ENCODE measurements at places on chromosomes 5 and 9.

DNA sequence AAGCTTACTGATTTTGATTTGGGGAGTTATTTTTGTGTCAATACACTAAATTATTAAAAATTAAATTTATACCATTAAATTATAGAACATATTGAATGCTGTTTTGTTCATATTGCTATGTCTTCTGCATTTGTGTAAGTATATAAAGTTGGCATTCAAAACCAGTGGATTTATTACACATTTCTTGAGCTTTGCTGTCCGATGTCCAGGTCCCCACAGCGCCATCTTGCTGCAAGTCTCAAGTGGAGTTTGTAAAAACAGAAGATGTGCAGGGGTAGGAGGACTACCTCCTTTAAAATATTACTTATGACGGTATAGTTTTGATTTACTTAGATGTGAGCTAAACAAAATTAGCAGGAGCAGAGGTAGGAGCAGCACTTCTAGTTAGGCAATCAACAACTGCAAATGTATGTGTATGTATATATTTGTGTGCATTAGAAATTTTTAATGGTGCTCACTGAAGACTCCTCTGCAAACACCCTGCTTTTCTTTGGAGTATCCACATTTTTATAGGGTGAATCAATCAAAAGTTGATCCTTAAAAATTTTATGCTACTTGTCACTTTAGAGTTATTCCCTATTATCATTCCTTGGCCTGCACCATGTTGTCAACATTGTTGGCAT, 37.4 kb downstream of the CPEB4 start:
- DNase-seq: no peak

DNA sequence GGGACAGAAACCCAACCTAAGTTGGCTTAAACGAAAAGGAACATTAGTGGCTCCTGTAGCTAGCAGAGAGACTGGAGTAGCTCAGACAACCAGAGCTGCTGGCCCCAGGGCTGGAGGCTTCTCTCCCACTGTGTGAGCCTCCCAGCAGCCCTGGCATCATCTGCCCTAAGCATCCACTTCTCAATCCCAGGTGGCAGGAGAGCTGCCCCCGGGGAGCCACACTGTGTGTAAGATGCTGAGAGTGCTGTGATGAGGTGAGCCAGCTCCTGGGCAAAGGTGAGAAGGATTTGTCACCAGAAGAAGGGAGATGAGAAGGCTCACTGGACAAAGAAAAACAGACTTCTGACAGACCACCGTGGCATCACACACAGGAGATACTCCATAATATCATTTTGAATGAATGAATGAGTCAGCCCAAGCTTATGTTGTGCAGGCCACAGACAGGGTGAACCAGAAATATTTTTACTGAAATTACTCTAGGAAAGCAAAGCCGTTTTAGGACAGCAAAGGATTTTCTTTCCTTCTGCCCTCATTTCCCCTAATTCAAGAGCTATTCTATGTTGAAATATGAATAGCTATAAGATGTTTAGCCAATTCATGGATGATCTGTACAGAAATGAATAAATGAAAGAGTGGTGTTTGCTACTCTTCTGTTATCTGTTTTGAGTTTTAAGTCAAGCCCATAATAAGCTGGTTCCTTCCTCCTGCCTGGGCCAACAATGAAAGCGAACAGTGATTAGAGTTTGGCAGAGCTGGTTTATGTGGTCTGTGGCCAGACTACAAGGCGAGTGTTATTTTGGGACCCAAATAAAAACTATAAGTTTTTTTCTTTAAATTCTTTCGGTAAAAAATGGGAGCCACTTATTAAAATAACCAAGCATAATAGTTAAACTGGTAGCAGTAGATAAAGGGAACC, 57.4 kb upstream of the ECM2 start:
- DNase-seq: no peak

DNA sequence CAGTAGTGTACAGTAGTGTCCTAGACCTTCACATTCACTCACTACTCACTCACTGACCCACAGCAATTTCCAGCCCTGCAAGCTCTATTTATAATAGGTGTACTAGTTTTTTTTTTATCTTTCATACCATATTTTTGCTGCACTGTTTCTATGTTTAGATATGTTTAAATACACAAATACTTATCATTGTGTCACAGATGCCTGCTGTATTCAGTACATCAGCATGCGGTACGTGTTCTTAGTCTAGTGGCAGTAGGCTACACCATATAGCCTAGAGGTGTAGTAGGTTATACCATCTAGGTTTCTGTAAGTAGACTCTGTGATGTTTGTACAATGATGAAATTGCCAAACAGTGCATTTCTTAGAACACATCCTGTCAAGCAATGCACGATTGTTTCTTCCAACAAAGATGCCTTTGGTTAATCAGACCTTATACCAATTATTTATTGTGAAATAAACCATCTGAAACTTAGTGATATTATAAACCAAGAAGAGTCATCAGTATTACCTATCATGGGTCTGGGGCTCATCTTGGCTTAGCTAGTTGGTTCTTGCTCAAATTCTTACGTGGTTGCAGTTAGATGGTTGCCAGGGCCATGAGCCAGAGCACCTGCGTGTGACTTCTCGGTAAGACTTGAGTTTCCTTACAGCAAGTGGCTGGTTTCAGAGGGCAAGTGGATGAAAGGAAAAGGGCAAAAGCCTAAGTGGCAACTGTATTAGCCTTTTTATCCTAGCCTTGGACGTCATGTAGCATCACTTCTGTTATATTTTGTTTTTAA, 41.1 kb downstream of the ERBIN start:
- no peak for DNase-seq

GRCh38 chr5:142492781-142493281, 168.0 kb upstream of the SPRY4 start:
- DNase-seq: no peak

DNA sequence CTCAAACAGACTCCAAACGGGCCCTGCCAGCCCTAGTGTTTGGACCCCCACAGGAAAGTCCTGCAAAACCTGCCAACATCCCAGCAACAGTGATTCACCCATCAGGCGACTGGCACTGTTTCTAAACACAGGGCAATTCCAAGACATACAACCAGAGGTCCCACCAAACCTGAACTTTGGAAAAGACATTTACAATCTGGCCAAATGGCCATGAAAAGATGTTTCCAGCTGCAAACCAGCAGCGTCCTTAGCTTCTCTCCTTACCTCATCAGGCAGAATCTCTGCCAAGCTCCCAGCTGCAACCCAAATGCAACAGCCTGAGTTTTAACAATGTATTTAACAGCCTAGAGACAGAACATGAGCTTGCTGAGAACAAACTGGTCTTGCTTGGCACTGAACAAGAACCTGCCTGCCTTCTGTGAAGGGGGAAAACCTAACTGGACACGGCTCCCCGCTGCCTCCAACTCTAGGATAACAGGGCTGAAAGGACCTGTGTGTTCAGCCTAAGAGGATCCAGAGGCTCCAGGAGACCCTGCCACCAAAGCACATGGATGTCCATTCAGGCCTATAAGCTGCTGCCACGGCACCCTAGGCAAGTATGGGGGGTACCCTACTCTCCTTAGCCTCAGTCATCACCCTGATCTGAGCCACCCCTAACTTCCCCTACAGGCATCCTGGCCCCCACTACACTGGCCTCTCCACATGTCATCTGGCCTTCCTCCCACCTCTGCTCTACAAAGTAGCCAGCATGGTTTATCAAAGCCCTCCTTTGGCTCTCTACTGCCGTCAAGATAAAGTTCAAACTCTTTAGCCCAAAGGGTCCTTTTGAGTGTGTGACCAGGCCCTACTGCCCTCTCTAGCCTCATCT, 5.6 kb downstream of the P4HA2 start:
- DNase-seq: no peak

GRCh38 chr9:14293801-14294200, 20.1 kb downstream of the NFIB start:
- no peak for DNase-seq

DNA sequence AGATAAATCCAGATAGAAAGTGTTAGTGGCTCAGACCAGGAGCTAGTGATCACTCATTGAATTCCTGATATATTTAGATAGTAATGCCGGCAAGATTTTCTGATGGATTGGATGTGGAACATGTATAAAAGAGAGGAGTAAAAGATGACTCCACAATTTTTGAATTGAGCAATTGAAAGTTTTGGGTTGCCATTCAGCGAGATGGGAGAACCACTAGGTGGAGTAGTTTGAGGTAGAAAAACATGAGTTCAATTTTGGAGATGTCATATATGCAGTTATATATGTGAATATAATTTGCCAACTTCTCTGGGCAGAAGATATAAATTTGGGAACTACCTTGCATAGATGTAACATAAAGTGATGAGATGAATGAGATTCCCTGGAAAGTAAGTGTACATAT, 502.5 kb upstream of the SEMA6A start:
- DNase-seq: no peak

DNA sequence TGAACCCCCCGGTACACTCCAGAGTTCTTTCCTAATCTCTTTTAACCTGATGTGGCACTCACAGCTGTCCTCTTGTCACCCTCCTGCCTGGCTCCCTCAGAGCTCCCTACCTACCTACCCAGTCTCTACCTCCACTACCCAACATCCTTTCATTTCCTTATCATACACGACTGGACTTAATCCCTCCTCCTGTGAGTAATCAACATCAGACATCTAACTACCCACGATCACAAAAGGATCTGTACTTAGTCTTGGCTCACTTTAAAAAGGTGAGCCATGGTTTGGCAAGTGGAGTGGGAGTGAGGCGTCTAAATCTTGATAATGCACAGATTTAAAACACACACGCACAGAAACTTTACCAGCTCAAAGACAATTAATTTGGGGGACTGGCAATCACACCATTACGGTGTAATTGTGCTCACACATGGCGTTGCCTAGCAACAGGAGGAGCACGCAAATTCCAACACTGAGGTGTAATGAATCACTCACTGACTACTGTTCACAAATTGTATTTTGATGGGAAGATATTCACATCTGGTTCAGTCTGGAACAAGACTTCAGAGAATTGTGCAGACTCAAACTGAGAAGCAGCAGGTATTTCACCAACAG, 235.9 kb downstream of the EPB41L4A start:
- no peak for DNase-seq

DNA sequence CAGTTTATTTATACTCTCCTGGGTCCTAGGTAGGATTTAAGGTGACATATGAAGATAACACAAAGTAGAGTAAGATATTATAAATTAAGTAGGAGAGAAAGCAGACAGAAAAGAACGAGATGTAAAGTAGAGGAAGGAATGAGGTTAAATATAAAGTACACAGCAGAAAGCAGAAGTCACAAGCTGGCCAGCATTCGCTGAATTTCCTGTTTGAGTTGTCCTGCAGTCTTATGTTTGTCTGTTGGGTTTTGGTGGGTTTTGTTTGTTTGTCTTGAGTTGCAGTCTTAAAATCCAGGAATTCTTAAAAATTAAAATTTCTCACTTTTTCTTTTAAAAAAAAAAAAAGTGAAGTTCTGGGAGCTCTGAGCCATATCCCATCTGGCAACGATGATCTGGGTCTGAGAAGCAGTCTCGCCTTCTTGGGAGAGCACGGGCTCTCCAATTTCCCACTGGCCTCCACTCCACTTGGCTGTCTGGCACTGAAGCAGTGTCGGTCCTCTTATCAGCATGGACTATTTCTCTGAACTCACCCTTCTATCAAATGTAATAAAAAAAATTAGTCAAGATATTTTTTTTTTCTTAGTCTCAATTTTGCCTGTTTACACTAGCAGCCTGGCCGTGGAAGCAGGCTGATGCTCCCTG, 2.0 kb downstream of the S100Z start:
- DNase-seq: no peak

Data from H1 (cell line).